ENCODE measurements at places on chromosomes 7 and 10. TPM values are rescaled to one million over a fixed set of nuclear protein-coding genes. Genes with fewer than 3 reads are reported as not detected.

BAIAP2L1 gene
- 8.6 TPM for total RNA-seq

CASP7 gene
- total RNA-seq = 8.8 TPM

EBLN1 gene
- total RNA-seq = not detected

ACSL5 gene
- 201 TPM for total RNA-seq

SLC13A1 gene
- total RNA-seq = not detected

RNF32 gene
- total RNA-seq = 0.59 TPM

SFTPA1 gene
- not detected for total RNA-seq

CLRN3 gene
- 5.7 TPM for total RNA-seq

SAP25 gene
- total RNA-seq = not detected

MYL7 gene
- total RNA-seq = not detected

UPK3B gene
- 0.33 TPM for total RNA-seq

KMT2C gene
- total RNA-seq = 35.3 TPM

CTAGE8 gene
- total RNA-seq = 0.92 TPM

RBP3 gene
- not detected for total RNA-seq

RABGEF1 gene
- 14.0 TPM for total RNA-seq

CCL24 gene
- 0.47 TPM for total RNA-seq

AS3MT gene
- 18.8 TPM for total RNA-seq

- DNase-seq = no peak
These were observed 37.3 kb downstream of the KIF20B start for GRCh38 chr10:89738551-89739209.

DNA sequence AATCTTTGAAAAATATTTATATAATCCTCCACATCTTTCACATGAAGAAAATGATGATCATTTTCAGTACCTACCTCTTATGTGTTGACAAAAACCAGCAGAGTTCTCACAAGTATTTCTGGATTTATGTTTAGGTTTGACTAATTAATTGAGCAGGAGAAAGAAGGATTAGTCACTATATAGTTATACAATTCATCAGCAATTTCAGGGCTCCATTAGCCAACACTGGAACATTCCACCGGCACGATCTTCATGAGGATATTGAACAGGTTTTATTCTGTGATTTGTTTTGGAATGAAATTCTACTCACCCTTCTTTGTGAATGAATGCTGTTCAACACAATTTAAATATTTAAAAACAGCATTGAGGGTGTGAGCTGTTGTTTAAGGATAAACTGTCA is 163.2 kb downstream of the SEM1 start:
- DNase-seq = no peak

DNA sequence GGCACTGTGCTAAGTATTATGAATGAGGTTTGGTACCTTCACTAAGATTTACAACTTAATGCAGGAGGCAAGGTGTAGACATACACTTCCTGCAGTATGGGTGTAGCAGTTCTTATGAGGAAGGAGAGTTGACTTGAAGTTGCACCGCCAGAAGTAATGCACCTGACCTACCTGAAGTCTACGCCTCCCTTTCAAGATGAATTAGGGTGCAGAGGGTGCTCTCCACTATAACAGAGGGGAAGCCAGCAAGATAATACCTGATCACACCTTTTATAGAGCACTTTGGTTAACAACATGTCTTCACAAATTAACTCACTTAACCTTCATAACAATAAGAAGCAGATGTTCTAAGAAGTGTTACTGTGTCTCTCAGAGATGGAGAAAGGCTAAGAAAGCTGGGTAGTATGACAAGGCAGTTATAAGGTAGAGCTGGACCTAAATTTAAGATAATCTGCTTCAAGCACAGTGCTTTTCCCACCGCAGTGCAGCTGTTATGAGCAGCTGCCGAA is 552 bp upstream of the RAB18 start:
- DNase-seq = no peak

DNA sequence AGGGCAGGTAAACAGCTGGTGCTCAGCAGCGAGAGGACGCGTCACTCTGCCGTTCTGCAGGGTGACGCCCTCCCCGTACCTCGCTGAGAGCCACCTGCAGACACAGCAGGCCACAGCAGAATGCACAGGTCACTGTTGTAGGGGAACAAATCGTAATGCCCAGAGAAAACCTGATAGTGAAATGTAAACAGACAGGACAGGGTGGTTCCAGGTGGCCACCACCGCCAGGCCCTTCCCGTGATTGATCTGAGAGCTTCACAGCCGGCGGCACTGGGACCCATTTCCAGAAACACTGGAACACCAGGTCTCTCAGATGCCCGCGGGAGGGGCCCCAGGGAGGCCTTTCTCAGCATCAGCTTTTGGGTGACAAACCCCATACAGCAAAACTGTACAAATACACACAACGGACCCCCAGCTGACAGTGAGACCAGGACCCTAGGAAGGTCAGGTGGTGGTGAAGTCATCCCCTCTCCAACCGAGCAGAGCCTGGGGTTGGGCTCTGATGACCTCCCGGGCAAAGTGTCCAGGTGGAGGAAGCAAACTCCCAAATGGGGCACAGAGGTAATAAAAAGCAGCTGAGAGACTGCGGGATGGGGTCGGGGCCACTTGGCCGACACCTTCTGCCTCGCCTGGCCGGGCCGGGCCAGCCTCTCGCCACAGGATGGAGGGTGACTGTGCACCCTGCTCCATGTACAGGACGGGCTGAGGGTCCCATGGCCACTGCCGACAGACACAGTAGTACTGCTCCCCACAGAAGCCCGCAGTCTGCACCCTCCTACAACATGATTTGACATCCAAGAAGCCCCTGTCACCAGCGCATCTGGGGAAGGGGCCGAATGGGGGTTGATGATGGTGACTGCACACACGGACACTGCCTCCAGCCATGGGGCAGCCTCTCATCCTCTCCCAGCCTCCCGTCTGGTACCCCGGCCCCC is 4.6 kb downstream of the BHLHA15 start:
- no peak for DNase-seq

DNA sequence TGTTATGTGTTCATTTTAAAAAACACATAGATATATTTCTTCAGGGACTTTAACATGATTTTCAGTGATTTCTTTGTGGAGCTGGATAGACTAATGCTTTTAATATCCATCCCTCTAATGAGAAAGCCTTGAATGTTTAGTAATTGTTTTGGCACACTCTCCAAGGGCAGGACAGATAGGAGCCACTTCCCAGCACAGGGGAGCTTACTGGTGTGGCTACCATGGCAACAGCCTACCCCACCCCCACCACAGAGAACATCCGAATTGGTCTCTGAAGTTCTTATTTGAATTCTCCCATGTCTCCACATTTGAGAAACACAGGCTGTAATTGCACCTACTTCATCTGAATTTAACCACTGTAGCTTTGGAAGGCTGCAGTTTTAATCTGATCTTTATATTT is 87.7 kb downstream of the PRKG1 start:
- no peak for DNase-seq

GRCh38 chr7:52592698-52593097 is 442.7 kb upstream of the POM121L12 start:
- DNase-seq = no peak

GRCh38 chr10:86599041-86599440 is 55.3 kb upstream of the OPN4 start:
- no peak for DNase-seq

DNA sequence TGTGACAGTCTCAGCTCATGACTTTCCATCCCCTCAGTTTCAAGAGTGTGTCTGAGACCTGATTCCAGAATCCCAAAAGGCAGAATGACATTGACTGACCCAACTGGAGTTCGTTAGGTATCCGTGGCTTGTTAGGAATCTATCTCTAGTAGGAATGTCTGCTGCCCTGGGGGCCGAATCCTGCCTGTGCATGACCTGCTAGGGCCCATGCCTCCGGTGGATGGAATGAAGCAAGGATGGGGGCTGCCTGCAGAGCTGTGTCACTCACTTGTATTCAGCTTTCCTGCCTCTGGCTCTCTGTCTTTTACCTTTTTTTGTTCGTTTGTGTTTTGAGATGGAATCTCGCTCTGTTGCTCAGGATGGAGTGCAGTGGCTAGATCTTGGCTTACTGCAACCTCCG is 129.5 kb downstream of the SDK1 start:
- no peak for DNase-seq

DNA sequence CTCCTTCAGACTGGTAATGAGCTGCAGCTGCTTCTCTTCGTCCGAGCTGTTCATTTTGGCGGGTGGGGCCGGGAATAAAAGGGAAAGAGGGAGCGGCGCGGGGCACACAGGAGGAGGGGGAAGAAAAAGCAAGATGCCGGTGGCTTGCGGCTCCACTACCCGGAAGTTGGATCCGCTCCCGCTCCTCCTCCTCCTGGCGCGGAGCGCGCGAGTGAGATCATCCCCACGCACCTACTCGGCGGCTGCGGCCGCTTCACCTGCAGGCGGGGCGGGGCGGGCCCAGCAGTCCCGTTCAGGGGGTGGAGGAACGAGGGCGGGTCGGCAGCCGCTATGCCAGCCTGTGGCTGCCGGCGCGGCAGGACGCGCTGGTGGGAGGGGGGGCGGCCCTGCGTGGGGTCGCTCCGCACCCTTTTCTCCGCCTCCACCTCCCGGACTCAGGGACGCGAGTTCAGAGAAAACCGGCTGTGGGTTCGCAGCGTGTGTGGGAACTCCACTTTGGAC is at the start of gene SHTN1:
TSS of gene SHTN1 (minus strand) at position 162 of the 501 bp plus-strand sequence. CDS start at position 54, 108 bp downstream.
- peak; percentile 65 for DNase-seq

GRCh38 chr10:12898271-12898670 is 103.2 kb downstream of the CCDC3 start:
- DNase-seq = no peak

- no peak for DNase-seq
These were observed 40.2 kb downstream of the CTBP2 start for GRCh38 chr10:125120053-125120710.

DNA sequence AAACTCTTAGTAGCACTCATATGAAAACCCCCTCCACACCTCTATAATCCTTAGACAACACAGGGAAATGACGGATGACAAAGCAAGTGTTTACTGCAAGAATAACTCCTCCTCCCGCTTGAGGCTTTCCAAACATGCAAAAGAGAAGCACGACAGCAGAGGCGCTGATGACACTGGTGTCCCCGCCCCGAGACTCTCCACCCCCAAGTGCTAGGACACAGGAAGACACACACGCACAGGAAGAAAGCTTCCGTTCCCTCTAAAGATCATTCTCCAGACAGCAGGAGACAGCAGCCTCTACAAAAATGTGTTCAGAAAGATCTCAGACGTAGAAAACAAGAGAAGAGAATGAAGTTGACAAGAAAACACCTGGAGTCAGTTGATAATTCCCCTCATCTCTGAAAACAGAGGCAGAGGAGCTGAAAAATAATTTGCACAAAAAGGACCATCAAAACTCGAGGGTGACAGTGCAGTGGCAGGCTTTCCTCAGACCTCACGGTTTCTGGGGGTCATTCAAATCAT is 90.2 kb downstream of the DLG5 start:
- no peak for DNase-seq

- no peak for DNase-seq
These were observed 44.0 kb downstream of the AASS start for GRCh38 chr7:122100021-122100420.

- no peak for DNase-seq
These were observed 85.2 kb downstream of the WDFY4 start for GRCh38 chr10:48769706-48770435.

DNA sequence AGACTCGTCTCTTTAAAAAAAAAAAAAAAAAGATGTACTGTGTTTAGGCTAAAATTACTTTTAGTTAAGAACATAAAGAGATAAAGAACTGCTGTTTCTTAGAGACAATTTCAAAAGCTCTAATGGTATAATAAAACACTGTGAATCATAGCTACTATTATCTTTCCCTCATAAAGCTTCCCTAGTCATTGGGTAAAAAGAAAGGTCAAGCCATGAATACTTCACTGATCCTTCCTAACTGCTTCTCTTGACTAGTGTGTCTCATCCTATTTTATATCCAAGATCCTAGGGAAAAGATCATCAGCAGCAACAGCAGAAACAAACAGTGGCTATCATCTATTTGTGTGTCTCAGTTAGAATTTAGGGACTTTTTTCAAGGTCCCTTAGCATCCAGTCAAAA is 10.5 kb downstream of the YME1L1 start:
- no peak for DNase-seq

DNA sequence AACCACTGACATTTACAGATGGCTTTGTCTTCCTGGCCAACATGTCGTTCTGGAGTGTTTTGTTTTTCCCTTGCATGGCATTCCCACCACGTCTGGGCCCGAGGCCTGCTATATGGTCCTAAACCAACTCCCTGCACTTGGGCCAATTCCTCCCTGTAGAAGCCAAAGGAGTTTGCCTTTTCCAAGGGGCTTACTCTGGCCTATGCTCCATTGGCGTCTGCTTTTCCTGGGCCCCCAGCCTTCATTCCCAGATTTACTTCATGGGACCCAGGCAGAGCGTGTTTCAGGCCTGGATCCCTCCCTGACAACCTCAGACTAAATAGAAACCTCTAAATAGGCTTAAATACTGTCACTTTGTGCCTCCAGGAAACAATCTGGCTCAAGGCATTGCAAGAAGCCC is 60.7 kb downstream of the MINDY4 start:
- DNase-seq = peak; percentile 14

- no peak for DNase-seq
These were observed 525.4 kb downstream of the GALNT17 start for GRCh38 chr7:71657386-71657785.

DNA sequence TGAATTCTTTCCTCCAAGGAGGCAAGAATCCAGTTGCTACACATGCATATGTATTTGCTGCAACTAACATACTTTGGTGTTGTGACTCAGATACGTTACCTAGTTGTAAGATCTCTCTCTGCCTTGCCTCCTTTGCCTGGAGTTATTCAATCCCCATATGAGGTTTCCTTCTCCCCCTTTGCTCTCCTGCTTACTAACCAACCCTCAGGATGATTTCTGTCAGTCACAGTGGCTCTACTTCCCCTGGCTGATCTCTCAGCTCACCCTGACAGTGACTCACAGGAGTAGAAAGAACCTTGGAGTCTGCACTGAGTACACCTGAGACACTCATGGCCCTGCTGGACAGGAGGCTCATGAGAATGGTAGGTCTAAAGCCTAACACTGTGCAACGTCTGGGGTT is 92.0 kb downstream of the TMEM106B start:
- no peak for DNase-seq

DNA sequence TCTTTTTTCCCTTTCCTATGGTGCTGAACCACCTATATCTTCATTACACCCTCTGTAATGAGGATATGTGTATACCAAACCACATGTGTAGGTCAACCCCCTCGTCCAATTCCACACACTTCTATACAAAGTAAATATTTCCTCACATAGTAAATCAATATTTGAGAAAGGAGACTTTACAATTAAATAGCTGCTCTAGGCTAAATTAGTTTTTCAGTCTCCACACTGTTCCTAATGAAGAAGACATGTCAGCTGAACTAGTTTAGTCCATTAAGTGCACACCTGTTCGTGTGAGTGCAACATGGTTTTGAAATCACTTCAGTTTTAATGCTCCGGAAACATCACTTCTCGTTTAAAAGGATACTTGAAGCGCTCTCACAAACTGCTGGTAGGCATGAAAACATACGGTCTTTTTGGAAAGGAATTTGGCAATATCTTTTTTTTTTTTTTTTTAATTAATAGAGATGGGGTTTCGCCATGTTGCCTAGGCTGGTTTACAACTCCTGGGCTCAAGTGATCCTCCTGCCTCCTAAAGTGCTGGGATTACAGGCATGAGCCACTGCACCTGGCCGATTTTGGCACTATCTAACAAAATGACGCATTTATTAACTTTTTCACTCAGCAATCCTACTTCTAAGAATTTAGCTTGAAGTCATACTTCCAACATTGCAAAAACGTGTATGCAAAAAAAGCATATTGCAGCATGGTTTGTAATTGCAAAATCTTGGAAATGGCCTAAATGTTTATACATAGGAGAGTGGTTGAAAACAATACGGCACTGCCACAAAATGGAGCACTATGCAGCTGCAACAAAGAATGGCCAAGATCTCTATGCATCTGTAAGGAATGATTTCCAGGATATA is 2.1 kb upstream of the XRCC2 start:
- no peak for DNase-seq

GRCh38 chr10:48456808-48457761 is 147.8 kb downstream of the ARHGAP22 start:
- peak; percentile 33 for DNase-seq

Measured in liver (tissue), 10 donors.